ENCODE measurements at places on chromosomes 11 and 22. TPM values are rescaled to one million over a fixed set of nuclear protein-coding genes. Genes with fewer than 3 reads are reported as not detected.

HMOX1 gene
- total RNA-seq, result 3.5 TPM

SIK3 gene
- total RNA-seq, result 26.2 TPM

FOSL1 gene
- total RNA-seq, result 3.4 TPM

RIN1 gene
- 12.8 TPM for total RNA-seq

RTN4RL2 gene
- total RNA-seq, result 0.51 TPM

- H3K36me3 ChIP-seq, result no peaks in the 10 kb centered on the region
- H3K27ac ChIP-seq, result no peak overlapping the region
- H3K4me1 ChIP-seq, result no peaks in the 10 kb centered on the region
- DNase-seq, result no peak
- no peaks in the 10 kb centered on the region for H3K27me3 ChIP-seq
These were observed 67.2 kb downstream of the C11orf91 start for GRCh38 chr11:33633251-33634003.

- H3K4me1 ChIP-seq, result no peaks in the 10 kb centered on the region
- DNase-seq, result no peak
- no peaks in the 10 kb centered on the region for H3K27me3 ChIP-seq
- no peak overlapping the region for H3K4me3 ChIP-seq
- H3K36me3 ChIP-seq, result no peaks in the 10 kb centered on the region
- no peak overlapping the region for H3K27ac ChIP-seq
These were observed 55.2 kb upstream of the MYEOV start for GRCh38 chr11:69238573-69239351.

- DNase-seq, result no peak
- no peaks in the 10 kb centered on the region for H3K27me3 ChIP-seq
- H3K4me1 ChIP-seq, result peaks cover 3% of the 10 kb centered on the region
- no peaks in the 10 kb centered on the region for H3K36me3 ChIP-seq
These were observed 867 bp downstream of the SPA17 start for GRCh38 chr11:124674571-124674970.

GRCh38 chr11:133171374-133171773 lies 360.9 kb downstream of the OPCML start:
- no peak for DNase-seq
- H3K27ac ChIP-seq, result no peak overlapping the region
- no peaks in the 10 kb centered on the region for H3K36me3 ChIP-seq
- H3K27me3 ChIP-seq, result no peaks in the 10 kb centered on the region
- no peak overlapping the region for H3K4me3 ChIP-seq
- no peaks in the 10 kb centered on the region for H3K4me1 ChIP-seq

DNA sequence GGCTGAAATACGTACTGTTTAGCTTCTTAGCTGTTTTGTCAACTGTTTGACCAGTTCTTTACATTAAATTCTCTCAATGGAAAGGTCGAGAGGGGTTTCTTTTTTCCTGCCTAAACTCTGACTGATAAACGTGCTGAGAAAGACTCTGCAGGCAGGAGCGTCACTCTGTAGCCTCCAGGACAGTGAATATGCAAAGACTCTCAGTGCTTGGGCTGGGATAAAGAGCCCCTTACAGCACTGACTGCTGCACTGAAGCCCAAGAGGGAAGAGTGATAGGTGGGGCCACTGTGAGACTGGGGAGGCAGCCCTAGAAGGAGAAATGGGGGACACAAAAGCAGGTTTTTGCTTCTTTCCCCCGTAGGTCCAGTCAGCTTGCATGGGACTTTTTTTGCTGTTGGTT lies 213.5 kb downstream of the TENM4 start:
- no peaks in the 10 kb centered on the region for H3K27me3 ChIP-seq
- H3K4me1 ChIP-seq, result no peaks in the 10 kb centered on the region
- H3K36me3 ChIP-seq, result no peaks in the 10 kb centered on the region
- H3K4me3 ChIP-seq, result no peak overlapping the region

Data from prostate gland (tissue), 2 donors.